ENCODE measurements at places on chromosomes 16 and 17.

- DNase-seq, result no peak
These were observed 1.7 kb upstream of the ROGDI start for GRCh38 chr16:4803898-4804762.

DNA sequence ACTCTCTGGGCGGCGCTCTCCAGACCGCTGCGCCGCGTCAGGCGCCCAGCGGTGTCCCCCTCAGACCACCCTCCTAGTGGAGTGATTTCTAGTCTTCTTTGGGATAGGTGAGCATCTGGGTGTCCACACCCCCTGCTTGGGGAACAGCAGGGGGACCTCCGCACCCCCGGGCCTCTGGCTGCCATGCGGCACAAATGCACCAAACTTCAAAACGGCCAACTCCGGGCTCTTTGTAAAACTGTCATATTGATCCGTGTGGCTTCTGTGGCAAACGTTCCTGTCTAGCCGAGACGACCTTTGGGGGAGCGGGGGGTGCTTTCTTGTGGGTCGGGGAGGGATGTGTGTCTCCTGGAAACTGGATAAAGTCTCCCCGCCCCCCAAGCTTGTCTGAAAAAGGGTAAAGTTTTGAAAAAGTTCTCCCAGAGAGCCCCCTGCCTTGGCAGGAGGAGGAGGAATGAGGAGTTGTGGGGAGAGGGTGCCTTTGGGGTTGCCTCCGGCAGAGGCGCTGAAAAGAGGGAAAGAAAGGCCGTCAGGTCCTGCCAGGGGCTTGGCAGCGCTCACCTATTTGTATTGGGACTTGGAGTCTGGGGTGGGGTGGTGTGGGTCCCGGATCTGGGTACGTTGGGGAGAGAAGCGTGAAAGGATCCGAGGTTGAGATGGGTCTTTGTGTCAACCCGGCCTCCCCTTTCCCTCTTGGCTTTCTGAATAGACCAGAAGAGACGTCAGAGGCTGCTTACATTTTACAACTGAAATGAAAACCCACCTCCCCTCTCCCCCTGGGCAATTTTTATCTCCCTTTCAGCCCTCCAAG, 2.2 kb upstream of the CHD3 start:
- peak; percentile 22 for DNase-seq

- no peak for DNase-seq
These were observed 3.2 kb downstream of the HS3ST6 start for GRCh38 chr16:1914988-1915387.

DNA sequence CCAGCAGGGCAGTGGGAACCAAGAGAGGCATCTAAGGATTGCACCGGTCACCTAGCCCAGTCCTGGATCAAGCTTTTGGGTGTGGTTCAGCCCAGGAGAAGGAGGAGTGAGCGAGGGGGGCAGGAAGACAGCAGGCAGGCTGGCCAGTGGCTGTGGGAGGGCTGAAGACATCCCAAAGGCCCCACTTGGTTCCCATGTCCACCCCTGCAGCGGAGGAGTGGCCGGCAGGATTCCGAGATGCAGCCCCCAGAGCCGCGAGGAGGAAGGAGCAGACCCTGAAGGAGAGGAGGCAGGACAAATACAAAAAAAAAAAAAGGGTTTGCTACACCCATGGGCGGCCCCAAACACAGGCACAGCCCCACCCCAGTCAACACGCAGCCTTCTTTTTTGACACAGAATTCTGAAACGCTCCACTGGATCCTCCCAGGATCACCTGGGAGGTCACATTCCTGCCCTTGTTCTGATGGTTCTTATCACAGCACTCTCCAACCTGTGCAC, 1.1 kb upstream of the SLC47A2 start:
- no peak for DNase-seq

GRCh38 chr16:46555951-46556350, 65.2 kb downstream of the SHCBP1 start:
- no peak for DNase-seq

DNA sequence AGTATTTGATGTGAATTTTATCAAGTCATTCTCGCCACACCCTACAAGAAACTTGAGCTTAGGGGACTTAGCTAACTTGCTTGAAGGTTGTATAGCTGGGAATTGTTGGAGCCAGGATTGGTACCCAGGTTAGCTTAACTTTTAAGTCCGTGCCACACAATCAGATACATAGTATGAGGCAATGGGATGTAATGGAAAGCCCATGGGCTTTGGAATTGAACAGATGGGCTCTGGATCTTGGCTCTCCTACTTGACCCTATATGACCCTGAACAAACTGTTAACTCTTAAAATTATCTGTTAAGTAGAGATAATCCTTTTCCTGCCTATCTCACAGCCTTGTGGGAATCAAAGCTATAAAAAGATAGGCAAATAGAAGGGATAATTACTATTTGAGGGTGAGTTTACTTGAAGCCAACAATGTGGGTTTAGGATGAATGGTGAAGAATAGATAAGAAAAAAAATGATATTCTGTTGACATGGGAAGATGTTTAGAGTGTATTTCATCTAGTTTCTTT, 51.9 kb upstream of the CACNG3 start:
- no peak for DNase-seq

Data from stimulated activated CD4-positive, alpha-beta T cell treated with anti-CD3 and anti-CD28 coated beads, Interleukin-1b, Interleukin-23, amount 100 ng/mL, for 1 hour (primary cell).